NCI-H748 treated with DMSO at 0.1 percent for 48 hours (cell line): ENCODE measurements at places on chromosomes 2 and 18.
A peak's percentile ranks its signal among the peaks of the same experiment; 100 is the strongest.

- DNase-seq: no peak
Measured at GRCh38 chr2:232466221-232466620, 10.3 kb downstream of the ALPI start.

- no peak for DNase-seq
Measured at GRCh38 chr2:64975232-64975821, 13.9 kb upstream of the SLC1A4 start.

- peak; percentile 26 for DNase-seq
Measured at GRCh38 chr18:60090170-60090569, 190.4 kb downstream of the PMAIP1 start.

GRCh38 chr2:61948661-61949457 is 43.4 kb downstream of the COMMD1 start:
- no peak for DNase-seq

DNA sequence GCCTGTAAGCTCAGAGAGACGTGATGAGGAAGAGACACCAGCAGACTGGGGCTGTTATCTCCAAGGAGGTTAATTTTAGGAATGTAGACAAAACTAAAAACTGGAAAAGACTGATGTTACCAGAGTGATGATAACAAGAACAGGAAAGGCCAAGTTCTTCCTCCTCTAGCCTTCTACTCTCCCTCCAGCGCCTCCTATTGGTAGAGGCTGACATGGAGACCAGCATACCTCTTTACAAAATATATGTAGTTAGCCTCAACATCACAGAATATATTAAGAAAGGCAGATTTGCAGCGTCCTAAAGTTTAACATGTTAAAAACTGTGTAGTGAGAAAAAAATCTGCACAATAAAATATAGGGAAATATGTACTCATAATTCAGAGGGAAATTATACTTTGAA is 66.0 kb downstream of the TCF4 start:
- DNase-seq: no peak

GRCh38 chr2:219944866-219945265 is 317.4 kb downstream of the SLC4A3 start:
- DNase-seq: no peak

DNA sequence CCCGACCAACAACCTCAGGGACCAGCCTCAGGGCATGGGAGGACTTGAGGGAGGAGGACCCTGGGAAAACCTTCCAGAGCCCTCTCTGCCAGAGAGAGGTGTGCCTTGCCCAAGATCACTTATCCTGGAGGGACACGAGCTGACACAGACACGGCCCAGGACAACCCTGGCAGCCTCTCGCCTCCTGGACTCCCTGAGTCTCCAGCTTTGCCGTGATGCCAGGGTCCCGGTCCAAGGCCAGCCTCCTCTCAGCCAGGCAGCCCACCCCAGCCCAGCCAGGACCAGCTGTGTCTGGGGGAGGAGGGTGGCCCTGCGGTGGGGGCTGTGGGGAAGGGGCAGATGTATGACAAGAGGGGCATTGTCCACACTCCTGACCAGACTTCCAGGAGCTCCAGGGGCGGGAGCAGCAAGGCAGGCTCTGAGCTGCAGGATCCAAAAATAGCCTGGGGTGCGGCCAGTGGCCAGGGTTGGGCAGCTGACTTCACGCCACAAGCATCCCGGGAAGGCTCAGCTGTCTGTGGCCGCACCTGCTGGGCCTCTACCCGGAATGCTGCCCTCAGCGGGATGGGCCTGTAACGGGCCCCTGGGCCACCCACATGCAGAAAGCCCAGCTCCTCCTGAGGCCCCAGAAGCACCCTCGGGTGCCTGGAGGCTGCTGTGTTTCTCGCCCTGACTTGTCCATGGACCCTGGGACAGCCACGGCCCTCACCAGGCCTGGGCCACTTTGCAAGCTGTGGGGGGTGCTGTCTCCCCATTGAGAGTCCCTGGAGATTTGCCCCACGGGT is 65.5 kb upstream of the GPC1 start:
- DNase-seq: no peak

GRCh38 chr2:9463698-9464034 is 10.7 kb upstream of the IAH1 start:
- no peak for DNase-seq

- DNase-seq: no peak
Measured at GRCh38 chr2:150167711-150168110, 319.8 kb downstream of the RND3 start.

DNA sequence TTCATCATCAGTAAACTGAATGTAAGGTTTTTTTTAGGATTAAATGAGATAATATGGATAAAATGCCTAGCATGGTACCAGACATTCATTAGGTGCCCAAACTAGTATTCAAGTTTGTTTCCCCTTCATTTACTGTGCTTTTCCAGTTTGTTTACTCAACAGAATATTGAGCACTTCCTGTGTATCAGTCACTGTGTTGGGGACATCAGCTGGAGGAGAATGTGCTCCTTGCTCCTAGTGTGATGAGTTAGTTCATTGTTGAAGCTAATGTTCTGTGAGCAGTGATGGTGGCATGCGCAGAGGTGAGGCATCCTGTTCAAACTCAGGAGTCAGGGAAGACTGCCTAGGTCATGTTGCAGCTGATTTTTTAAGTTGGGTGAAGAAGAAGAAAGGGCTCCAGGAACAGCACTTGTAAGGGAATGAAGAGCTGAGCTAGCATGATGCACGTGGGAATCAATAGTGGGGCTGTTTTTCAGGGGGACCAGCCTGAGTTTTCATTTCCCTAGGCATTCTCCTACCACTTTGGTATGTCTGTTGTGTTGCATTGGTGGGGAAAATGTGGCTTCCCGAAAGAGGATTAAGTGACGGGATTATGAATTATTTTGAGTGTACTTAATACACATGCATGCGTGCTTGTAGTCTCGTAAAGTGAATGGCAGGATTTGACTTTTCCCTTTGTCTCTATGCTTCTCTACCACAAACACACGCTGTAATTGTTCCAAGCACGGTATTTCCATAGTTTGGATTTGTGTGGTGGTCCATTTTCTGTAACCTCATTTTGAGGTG is 23.7 kb downstream of the TTLL4 start:
- no peak for DNase-seq

DNA sequence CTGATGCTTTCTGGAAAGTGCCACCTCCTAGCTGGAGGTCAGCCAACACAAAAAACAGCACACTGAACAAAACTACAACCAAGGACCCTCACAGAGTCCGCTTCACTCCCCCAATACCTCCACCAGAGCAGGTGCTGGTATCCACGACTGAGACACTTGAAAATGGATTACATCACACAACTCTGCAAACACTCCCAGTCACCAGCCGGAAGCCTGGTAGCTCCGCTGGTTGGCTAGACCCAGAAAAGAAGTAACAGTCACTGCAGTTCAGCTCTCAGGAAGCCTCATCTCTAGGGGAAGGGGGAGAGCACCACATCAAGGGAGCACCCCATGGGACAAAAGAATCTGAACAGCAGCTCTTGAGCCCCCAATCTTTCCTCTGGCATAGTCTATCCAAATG is 175.4 kb downstream of the LCLAT1 start:
- no peak for DNase-seq

- no peak for DNase-seq
Measured at GRCh38 chr2:5666798-5667197, 25.4 kb upstream of the SOX11 start.

DNA sequence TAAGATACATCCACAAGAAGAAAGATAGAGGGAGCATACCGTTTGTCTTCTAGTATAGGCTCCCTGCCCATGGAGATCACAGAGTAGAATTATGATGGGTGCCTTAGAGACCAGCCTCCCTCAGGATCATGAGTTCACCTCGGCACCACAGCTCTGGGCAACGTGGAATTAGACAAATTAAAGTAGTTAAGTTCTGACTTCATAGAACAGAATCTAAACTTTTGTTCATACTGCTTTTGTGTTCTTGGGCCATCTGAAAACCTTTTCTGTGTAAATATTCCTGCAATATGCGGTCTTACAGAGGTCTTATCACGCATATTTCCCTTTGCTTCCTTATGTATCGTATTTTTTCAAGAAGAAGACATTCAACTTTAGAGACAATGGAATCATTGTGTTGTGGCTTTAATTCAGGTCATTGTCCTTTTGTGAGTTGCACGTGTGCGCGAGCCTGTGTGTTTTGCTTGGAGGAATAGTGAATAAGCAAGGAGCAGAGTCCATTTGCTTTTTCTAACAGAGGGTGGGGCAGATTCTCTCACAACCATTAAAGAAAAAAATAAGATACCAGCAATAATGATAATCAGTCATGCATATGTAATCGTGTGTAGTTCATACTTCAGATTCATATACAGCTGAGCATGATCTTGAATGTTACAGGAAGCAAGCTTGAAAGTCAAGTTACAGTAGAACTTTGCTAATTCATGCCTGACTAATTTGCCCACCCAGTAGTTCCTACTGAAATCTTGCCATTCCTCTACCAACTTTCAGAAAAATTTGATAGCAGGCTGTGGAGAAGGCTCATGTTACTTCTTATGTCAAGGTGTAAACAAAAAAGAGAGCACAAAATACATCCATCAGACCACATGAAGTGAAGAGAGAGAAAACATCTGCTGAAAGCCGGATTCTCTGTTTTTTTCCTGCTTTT is 243.6 kb downstream of the NEDD4L start:
- no peak for DNase-seq

- DNase-seq: no peak
Measured at GRCh38 chr2:236673126-236673822, 103.6 kb downstream of the ACKR3 start.

DNA sequence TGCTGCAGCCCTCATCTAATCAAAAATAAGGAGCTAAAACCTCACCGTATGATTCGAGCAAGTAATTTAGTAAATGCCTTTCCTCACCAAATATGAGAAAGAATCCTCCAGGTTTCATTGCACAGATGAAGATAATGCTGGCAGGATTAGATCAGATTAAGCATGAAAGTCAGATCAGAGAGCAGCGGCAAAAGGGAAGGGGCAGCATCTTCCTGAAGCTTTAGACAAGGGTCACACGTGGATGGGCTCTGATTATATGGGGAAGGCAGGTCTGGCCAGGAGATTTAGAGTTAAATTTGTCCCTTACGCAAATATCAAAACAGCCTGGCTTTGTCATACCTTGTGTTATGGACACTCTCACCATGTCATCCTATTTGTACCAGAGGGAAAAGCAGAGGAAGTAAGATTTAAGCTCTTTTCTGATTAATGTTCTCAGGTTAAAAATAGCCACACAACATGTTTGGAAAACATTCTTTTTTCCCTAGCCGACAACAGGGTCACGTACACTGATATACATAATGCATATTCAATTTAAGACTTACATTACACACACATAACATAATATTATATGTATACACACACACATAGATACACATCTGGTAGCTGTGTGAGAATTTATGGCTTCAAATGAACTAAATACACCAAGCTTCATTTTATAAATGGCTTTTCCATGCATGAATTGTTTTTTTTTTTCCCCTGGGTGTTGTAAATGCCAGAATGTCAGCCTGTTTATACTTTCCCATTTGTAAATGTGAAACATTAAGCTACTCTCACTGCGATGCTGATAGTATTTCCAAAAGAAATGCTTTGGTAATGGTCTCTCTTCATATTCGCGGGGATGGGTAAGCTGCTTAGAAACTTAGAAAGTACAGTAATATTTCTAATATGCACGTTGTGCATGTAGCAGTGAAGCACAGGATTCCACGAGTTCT is 196.3 kb upstream of the SIX3 start:
- DNase-seq: no peak
